ENCODE measurements at places on chromosomes 16 and 17.

- H3K4me3 ChIP-seq, result no peak overlapping the region
- H3K27ac ChIP-seq, result no peak overlapping the region
- peaks cover 2% of the 10 kb centered on the region for H3K36me3 ChIP-seq
These were observed 297.1 kb upstream of the KIF2B start for GRCh38 chr17:53525590-53525989.

GRCh38 chr16:65717846-65718245 lies 596.0 kb upstream of the CDH11 start:
- no peak overlapping the region for H3K4me3 ChIP-seq
- H3K36me3 ChIP-seq, result peaks cover 4% of the 10 kb centered on the region
- no peak for DNase-seq
- H3K27ac ChIP-seq, result no peak overlapping the region
- no peaks in the 10 kb centered on the region for H3K4me1 ChIP-seq

DNA sequence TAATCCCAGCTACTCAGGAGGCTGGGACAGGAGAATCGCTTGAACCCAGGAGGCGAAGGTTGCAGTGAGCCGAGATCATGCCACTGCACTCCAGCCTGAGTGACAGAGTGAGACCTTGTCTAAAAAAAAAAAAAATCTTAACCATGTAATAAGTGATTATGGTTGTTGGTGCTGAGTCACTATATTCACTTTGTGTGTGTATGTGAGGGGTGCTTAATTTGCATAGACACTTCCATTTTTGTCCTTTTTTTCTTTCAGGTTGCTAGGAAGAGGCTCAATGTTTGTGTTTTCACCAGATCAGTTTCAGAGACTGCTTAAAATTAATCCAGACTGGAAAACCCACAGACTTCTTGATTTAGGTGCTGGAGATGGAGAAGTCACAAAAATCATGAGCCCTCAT lies 18.2 kb downstream of the METTL9 start:
- no peak overlapping the region for H3K27ac ChIP-seq
- no peak for DNase-seq
- peaks cover 2% of the 10 kb centered on the region for H3K36me3 ChIP-seq
- H3K4me3 ChIP-seq, result no peak overlapping the region
- no peaks in the 10 kb centered on the region for H3K27me3 ChIP-seq

DNA sequence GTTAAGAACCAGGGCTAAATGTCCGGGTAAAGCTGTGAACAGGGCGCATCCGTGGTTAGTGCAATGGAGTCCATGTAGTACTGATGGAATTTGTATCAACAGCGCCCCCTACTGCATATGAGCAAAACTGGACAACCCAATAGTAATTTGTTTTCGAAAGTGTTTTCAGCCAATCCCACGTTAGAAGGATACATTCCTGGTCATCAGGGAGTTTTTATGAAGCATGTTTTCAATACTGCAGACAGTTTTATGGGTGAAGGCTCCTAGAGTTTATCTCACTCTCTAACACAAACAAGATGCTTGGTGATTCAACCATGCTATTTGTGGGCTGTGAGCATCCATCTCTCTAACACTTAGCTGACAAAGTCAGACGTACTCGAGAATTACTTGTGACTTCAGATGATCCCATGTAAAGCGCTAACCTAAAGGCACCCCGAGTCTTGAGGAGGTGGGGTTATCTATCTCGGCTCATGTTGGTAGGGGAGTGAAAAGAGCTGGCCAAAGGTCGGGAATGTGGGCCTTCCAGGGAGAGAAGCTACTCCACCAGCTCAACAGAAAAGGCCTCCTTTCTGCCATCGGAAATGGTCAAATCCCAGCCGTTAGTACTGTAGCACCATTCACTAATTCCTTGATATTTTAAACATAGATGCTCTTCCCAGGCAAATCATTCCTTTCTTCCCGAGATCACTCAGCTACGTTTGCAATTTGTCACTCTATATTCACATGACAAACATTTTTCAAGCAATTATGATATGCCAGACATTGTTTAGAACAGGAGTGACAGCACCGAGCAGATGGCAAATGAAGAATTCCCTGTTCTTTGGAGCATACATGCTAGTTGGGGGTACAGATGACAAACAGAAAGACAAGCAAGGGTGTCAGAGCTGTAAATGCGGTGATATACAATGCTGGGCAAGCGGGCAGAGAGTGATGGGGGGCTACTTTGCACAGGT lies 46.9 kb upstream of the HNF1B start:
- H3K4me1 ChIP-seq, result peaks cover 44% of the 10 kb centered on the region
- H3K4me3 ChIP-seq, result no peak overlapping the region
- no peak for DNase-seq
- no peaks in the 10 kb centered on the region for H3K36me3 ChIP-seq
- peak overlapping the region; percentile 8 for H3K27ac ChIP-seq
- no peaks in the 10 kb centered on the region for H3K27me3 ChIP-seq

DNA sequence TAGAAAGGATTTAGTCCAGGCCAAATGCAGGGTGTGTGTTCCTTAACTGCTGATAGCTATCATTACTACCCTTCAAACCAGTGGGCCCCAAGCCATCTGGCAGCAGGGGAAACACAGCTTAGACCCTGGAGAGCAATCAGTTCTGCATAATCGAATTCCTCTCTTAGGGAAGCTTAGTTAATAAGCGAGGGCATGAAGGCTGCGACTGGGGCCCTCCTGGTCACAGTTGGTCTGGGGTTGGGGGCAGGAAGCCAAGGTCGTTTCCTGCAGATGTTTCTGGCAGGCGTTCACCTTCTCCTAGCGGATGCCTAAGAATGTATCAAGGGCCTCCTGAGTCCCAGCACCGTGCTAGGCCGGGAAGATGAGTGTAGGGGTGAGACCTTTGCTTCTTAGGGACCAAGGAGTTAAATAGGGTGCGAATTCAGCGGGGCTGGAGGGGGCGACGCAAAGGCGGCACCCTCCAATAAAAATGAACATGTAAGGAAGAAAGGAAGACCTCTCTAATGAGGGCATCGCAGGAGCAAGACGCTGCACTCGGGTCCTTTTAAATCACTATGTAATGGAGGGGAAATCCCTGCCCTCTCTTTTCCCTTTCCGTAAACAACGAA lies 16.5 kb upstream of the EEF2K start:
- H3K36me3 ChIP-seq, result no peaks in the 10 kb centered on the region
- H3K27me3 ChIP-seq, result no peaks in the 10 kb centered on the region
- H3K4me1 ChIP-seq, result peaks cover 25% of the 10 kb centered on the region
- peak overlapping the region; percentile 71 for H3K27ac ChIP-seq

DNA sequence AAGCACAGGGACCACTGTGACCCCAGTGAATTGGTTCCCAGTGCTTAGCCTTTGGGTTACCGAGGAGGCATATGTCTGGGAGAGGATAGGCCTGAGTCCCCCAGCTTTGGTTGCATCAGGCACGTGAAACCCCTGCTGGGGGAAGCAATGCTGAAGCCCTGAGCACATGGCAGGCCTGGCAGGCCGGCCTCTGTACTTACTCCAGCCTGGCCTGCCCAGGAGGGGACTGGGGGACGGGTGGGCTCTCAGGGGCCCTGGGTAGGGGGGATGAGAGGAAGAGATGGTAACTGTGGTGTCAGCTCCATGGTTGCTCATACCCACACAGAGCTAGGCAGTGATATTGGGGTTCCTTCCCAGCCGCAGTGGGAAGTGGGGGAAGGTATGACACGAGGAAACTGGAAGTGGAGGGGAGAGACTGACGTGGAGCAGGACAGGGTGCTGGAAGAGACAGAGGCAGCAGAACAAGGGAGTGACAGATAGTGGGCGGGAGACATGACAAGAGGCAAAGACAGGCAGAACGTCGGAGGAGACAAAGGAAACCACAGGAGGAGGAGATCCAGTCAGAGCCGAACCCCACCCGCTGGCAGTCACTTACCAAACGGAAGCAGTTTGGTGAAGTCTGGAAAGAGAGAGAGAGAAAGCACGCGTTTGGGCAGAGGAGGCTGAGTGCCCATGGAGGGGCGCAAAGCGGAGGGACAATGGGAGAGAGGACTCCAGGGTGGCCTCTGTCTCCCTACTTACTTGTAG lies 9.1 kb downstream of the TMEM208 start:
- H3K36me3 ChIP-seq, result peaks cover 21% of the 10 kb centered on the region
- DNase-seq, result no peak
- H3K4me3 ChIP-seq, result no peak overlapping the region
- H3K4me1 ChIP-seq, result peaks cover 13% of the 10 kb centered on the region
- H3K27me3 ChIP-seq, result no peaks in the 10 kb centered on the region

GRCh38 chr17:18318771-18319450 lies 3.8 kb downstream of the SMCR8 start:
- no peaks in the 10 kb centered on the region for H3K27me3 ChIP-seq
- peaks cover 56% of the 10 kb centered on the region for H3K4me1 ChIP-seq
- H3K36me3 ChIP-seq, result peaks cover 5% of the 10 kb centered on the region

GRCh38 chr17:78399693-78400144 lies 21.3 kb downstream of the PGS1 start:
- no peak overlapping the region for H3K4me3 ChIP-seq
- DNase-seq, result no peak
- peaks cover 55% of the 10 kb centered on the region for H3K36me3 ChIP-seq
- no peak overlapping the region for H3K27ac ChIP-seq
- H3K27me3 ChIP-seq, result no peaks in the 10 kb centered on the region
- peaks cover 45% of the 10 kb centered on the region for H3K4me1 ChIP-seq

- peaks cover 10% of the 10 kb centered on the region for H3K36me3 ChIP-seq
- H3K27ac ChIP-seq, result no peak overlapping the region
- peaks cover 20% of the 10 kb centered on the region for H3K4me1 ChIP-seq
- no peak overlapping the region for H3K4me3 ChIP-seq
These were observed 4.1 kb downstream of the MSRB1 start for GRCh38 chr16:1938910-1939309.

DNA sequence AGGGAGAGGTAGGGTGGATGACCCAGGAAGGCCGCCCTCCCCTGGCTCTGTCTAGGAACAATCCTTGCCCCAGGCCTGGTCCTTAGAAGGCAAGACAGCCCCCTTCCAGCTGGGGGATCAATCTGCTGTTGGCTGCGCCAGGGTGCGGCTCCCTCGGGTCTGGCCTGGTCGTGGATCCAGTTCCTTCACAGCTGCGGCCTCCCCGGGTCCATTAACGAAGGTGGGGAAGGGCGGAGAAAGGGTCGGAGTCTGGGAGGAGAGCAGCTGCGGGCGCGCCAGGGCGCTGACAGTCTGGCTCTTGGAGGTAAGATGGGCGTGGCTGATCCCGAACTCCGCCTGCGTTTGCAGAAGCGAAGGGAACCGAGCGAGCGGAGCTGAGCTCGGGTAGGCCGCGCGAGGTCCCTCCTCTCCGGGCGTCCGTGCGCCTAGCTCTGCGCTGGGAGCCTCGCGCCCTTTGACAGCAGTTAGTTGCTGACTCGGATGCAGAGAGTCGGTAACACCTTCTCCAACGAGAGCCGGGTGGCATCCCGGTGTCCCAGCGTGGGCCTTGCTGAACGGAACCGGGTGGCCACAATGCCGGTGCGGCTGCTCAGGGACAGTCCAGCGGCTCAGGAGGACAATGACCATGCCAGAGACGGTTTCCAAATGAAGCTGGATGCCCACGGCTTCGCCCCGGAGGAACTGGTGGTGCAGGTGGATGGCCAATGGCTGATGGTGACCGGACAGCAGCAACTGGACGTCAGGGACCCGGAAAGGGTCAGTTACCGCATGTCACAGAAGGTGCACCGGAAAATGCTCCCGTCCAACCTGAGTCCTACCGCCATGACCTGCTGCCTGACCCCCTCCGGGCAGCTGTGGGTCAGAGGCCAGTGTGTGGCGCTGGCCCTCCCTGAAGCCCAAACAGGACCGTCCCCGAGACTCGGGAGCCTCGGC lies at the start of gene HSPB9:
Gene HSPB9 (plus strand): TSS at position 434 of the 933 bp plus-strand sequence. CDS start 47 bp downstream, at position 481.
- no peaks in the 10 kb centered on the region for H3K27me3 ChIP-seq
- H3K4me3 ChIP-seq, result peak within 1 kb of the TSS; percentile 56
- H3K4me1 ChIP-seq, result peaks cover 15% of the 10 kb centered on the region
- peaks cover 12% of the 10 kb centered on the region for H3K36me3 ChIP-seq
- no peak within 1 kb of the TSS for H3K27ac ChIP-seq

DNA sequence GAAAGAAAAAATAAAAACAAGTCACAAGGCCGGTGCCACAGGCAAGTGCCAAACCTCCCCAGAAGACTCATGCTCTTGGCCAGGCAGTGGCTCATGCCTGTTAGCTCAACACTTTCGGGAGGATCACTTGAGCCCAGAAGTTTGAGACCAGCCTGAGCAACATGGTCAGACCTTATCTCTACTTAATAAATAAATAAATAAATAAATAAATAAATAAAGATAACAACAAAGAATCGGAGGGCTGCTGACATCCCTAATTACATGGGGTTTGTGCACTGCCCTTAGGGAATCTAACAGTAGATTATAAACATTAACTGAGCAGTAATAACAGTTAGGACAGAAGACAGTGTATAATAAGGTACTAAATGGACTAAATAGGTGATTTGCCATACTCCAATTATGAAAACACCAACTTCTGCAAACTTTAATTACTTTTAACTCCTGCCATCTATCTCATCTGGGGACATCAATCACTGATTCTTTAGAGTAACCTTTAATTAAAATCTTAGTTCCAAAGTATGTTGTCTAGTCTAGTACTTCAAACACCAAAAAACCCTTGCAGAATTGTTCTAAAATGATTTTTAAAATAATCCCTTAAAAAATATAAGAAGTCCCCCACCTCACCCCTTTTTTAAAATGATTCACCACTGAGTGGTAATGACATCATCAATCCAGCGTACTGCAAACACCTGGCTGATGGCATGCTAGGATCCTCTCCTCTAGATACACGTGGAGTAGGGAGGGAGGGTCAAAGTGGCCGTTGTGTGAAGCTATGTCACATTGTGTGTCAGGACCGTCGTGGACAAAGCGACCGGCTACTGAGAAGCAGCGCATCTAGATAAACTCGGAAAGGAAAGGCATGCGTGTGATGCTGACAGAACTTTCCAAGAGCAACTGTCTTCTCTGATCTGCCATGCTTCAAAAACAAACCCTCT lies 28.5 kb downstream of the CYTH1 start:
- H3K36me3 ChIP-seq, result no peaks in the 10 kb centered on the region
- no peak for DNase-seq

DNA sequence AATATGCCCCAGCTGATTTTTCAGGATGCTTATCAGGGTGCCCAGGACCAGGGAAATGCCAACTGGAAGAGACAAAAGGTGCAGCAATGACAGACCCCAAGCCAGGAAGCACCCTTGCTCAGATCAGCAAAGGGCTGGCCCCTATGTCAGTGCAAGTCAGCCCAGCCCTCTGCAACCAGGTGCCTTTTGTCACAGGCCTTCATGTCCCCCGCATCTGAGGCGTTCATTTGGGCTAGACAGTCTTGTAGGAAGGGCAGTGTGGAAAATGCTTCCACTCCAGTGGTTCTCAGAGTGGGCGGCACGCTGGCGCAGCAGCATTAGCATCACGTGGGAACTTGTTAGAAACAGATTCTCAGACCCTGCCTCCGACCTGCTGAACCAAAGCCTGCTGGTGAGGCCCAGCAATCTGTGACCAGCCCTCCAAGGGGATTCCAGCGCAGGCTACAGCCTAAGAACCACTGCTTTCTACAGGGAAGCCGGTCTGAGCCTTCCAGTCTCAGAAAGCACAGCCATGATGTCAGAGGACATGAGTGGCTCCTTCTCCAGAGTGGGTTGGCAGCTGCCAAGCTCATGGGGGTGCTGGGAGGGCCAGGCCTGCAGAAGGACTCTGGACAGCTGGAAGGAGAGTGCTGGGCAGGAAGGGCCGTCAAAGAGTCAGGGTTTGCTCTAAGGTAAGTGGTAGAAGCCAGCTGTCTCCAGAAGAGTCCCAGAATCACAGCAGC lies 13.1 kb downstream of the SLC47A2 start:
- no peak for DNase-seq
- no peaks in the 10 kb centered on the region for H3K36me3 ChIP-seq
- H3K27ac ChIP-seq, result no peak overlapping the region
